ENCODE measurements at places on chromosomes 1 and 21. TPM values are rescaled to one million over a fixed set of nuclear protein-coding genes. Genes with fewer than 3 reads are reported as not detected.
A peak's percentile ranks its signal among the peaks of the same experiment; 100 is the strongest.

GPR157 gene
- 1.7 TPM for total RNA-seq

REG4 gene
- not detected for total RNA-seq

MRPL24 gene
- total RNA-seq = 22.9 TPM

OR2L8 gene
- 1.2 TPM for total RNA-seq

FAM163A gene
- 1.9 TPM for total RNA-seq

BRDT gene
- 0.10 TPM for total RNA-seq

DPT gene
- total RNA-seq = 14.4 TPM

CYP4A22 gene
- 0.22 TPM for total RNA-seq

DNA sequence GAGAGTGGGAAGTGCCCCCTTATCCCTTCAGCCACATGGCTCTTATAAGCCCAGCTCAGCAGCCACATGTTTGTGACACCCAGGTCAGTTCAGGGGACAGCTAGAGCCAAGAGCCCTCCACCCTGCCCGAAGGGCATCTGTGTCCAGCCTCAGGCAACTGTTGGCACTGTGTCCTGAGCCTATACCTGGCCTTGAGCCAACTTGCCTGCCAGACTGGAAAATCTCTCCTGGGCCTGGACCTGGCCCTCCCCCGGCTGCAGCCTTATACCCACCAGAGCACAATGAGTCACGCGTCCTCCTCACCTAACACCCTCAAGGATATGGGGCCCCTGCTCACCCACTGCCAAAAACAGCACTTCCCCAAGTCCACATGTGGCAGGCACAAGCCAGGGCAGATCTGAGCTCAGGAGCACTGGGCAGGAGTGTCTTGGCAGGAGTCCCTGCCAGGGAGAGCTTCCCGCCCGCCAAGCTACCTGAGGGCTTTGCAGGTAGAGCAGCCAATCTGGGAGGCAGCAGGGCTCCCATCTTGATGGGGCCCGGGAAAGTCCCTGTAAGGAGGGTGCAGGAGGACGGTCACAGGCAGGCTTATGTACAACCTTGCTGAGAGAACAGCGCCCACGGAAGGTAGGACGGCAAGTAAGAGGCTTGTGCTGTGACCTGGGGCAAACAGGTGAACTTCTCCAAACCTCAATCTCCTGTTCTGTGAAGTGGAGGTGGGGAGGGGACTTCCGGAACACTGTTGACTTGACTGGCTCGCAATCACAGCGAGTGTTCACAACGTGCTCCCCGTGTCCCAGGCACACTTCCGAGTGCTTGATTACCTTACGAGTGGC, 19.8 kb upstream of the HSPG2 start:
- no peak for DNase-seq

DNA sequence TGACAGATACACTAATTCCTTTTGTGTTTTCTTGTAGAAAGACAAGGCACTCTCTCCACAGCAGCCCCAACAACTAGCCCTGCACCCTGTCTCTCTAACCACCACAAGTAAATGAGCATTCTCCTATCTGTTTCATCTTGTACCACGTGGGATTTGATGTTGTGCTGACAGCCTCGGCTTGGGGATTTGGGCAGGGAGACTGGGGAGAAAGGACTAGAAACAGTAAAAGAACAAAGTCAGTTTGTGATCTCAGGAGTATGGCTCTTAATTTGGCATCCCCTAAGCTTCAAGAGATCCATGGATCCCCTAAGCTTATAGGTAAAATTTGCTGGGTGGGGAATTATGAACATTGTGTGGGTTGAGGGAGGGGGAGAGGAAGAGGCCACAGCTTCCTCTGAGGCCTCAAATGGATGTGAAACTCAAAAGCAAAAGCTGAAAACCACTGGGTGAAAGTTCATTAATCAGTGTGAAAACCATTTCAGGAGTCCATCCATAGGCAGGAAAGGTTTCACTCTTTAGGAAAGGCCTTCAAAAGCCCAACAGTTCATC, 3.1 kb downstream of the C1orf162 start:
- no peak for DNase-seq

DNA sequence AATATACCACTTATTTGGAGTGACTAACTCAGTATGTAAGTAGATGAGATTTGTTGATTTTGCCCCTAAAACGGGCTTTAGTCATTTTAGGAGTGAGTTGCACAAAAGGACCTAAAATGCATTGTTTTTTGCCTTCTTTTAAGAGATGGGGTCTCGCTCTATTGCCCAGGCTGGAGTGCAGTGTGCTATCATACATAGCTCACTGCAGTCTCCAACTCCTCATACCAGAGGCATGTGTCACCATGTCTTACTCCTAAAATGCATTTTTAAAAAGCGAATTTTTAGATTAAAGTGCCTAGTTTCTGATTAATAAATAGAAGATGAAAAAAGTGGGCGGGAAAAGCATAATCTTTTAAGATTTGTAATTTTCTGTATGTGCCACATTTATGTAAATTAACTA, 11.5 kb upstream of the NEXN start:
- no peak for DNase-seq

- no peak for DNase-seq
These were observed 126.0 kb downstream of the NR5A2 start for GRCh38 chr1:200153277-200154055.

DNA sequence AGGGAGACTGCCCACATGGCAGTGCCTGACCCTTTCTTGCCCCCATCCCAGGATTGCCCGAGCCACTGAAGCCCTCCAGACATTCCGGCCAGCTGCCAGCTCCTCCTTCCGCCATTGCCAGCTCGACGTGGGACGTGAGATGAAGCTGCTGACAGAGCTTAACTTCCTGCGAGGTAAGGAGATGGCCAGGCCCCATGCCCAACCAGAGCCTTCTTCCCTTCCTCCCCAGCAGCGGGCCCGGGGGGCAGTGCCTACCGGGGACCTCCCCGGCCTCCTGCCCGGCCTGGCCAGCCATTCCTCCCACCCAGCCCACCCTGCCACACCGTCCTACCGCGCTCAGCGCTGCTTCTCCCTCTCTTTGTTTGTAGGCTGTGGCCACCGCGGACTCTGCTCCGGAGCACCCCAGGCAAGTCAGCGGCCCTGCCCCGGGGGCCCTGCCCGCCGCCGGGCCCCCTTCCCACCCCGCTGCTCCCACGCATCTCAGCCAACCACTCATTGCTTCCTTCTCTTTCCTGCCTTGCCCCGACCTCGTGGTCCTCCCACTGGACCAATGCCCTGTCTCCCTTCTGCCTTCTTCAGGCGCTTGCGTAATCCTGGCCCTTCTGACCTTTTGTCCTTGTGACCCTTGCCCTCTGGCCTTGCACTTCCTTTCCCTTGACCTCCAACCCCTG, 4.9 kb downstream of the TRIM46 start:
- DNase-seq = no peak

DNA sequence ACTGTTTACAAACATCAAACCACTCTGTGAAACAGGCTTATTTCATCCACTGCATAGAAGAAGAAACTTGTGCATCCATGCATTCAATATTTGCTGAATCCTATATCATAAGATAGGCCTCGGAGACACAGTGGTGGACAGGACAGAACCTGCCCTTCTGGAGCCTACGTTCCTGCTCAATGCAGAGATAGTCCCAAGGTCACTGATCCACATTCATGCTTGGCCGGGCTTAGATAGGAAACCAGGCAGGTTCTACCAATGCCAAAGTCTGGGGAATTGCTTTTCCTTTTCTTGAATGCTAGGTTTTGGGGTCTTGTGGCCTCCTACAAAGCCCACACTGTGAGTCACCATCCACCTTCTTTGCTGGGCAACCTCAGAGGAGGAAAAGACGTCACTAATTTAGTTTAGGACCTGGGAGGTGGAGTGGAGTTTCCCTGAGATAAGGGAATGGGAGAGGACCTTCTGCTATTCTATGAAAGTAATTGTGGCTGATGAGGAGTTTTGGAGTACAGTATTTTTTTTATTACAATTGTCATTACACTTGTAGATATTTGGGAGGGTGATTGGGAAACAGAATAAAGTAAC, 99.7 kb upstream of the CD34 start:
- DNase-seq = no peak

DNA sequence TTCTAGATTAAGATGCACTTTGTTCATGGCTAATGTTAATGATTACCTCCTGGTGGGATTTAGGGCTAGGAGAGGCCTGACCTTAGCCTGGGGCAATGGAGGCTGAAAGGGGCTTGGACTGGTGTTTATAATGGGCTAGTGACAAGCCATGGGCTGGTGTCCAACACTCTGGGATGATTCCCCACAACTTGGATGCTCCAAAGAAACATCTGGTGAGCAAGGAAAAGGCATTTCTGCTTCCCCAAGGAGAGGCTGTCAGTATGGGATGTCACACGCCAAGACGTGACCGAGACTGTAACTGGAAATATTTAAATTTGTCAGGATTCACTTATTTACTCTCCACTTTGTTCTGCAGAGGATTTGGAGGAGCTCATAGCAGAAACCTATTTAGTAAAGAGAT, 45.2 kb downstream of the PTPRU start:
- DNase-seq = no peak

GRCh38 chr1:182200025-182200812, 138.7 kb upstream of the ZNF648 start:
- no peak for DNase-seq

- DNase-seq = no peak
These were observed 25.9 kb upstream of the TARDBP start for GRCh38 chr1:10986525-10986890.

GRCh38 chr1:186775881-186776560, 52.7 kb upstream of the PLA2G4A start:
- no peak for DNase-seq

GRCh38 chr1:61337981-61338848, 255.9 kb downstream of the NFIA start:
- DNase-seq = peak; percentile 62

DNA sequence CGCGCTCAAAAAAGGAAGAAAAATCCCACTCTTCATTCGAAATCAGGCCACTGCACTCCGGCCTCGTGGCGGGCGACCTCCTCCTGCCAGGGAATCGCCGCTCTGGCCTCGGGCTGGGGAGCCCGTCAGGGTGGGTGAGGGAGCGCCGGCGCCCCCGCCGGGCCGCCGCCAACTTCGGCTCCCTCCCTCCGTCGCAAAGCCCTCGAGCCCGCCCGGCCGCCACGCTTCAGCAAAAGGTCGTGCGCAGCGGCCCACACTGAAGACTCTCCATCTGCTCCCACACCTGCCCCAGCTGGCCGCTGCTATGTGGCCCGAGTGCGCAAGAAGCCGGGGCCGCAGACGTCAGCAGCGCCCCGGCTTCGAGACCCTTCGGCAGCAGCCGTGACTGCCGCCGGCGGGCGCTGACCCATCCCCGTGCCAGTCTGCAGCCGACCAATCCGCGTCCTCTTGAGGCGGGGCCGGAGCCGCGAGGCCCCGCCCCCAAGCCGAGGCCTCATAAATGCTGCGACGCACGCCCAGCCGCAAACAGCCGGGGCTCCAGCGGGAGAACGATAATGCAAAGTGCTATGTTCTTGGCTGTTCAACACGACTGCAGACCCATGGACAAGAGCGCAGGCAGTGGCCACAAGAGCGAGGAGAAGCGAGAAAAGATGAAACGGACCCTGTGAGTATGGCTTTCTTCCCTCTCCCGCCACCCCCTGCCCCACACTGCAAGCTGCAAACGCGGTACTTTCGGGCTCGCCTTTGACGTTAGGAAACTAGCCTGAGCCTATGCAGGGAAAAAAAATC, at the start of gene RGS2:
Gene RGS2 (plus strand): TSS at position 522 of the 789 bp plus-strand sequence. CDS start 33 bp downstream, at position 555.
- peak; percentile 84 for DNase-seq

DNA sequence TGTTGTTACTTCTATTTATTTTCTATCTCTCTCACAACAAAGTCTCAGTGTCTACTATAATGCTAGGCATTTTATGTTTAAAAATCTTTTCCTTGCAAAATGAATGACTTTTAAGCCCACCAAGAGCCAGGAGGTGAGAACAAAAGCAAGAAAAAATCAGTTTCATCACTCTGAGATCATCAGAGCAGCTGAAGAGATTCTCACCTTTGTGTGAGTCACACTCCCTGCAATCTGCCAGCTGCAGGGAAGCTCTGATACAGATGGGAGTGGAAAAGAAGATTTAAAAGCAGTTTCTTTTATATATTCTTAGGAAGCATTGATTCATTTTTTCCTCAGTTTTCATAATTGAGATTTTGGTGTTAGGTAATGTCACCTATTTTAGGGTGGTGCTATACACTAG, 107.6 kb downstream of the LHX9 start:
- no peak for DNase-seq

- DNase-seq = no peak
These were observed 27.2 kb upstream of the FAM3B start for GRCh38 chr21:41289431-41289830.

DNA sequence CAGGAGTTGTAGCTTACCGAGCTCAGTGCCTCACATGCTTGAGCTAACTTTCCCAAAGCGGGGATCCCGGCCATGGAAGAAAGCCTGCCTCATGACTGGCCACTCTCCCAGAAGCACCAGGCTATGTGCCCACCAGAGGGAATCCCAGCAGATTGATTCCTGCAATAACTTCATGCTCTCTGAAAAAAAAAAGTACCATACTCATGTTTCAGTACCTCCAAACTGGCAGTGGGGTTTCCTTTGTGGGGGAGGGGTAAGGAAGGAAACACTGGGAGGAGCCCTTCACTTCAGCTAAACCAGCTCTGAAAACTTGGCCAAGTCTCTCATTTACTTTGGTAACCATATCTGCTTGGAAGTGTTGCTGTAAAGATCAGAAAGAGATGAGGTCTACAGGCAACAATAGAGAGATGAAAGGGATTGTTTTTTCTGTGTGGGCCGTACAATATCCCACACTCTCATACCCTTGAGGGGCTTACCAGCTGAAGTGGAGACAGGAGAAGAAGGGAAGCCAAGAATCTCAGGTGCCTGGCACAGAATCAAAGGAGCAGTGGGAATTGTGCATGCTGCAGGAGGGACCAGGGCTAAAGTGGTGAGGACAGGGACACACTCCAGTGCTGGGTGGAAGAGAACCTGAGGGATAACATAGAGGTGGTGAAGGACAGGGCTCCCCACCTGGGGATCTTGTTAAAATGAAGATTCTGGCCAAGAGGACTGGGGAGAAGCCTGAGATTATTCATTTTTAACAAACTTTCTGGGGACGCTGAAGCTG, 42.4 kb upstream of the TACSTD2 start:
- DNase-seq = no peak

DNA sequence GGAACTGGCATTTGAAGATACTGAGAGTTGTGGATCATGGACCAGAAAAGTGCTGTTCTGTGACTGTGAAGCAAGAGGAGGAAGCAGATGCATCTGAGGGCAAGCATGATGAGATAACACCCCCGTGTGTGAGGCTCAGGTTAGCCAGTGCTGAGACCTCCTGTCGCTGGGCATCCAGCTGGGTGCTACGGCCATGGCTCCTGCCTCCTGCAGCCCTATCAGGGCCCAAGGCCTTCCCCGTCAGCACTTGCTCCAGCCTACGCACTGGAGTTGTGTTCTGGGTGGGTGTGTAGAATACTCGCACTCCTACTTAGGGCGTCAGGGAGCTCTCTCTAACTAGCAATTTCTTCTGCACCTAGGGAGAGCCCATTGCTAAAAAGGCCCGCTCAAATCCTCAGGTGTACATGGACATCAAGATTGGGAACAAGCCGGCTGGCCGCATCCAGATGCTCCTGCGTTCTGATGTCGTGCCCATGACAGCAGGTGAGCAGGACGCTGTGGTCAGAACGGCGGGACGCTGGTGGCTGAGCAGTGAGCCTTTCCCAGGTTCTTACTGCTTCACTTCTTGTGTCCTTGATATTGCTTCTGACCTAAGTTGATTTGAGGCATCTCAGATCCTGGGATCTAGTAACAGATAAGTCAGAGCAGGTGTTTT, 6.5 kb downstream of the PPIE start:
- DNase-seq = no peak
